Stimulated activated CD4-positive, alpha-beta T cell treated with anti-CD3 and anti-CD28 coated beads, TNF-alpha, amount 100 ng/mL, for 48 hours (primary cell): ENCODE measurements at places on chromosomes 3 and 15.

DNA sequence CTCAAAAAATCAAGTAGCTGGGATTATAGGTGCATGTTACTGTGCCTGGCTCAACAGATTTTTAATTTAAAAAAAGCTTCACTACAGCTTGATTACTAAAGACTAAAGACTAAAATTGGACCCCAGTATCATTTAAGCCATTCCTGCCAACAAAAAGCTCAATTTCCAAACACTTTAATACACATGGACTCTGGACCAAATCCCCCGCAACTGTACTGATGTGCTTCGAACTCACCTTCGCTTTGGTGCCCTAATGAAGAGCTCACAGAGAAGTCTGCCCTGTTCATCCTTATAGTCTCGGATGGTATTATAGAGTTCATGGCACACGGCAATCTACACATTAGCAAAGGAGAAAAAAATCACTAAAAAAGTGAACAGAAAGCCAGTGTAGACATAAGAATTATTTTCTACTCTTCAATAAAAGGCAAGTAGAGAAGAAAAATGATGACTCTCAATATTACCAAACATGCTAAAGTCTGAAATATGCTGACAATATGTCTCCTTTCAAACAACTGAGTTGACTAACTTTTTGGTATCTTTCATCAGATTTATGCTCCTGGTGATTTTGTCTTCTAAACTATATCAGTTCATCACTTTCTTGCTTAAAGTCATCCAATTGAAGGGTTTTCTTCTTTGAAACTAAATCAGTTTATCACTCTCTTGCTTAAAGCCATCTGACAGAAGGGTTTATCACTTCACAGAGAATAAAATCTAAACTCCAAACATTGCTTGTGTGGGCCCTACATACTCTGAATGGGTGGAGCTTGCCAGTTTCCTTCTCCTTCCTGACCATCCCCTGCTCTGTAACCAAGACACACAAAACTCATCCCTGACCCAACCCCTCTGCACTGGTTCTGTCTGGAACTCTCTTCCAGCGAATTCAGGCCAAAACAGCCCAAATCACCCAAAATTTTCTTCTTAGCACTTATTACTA, 7.2 kb downstream of the PBRM1 start:
- DNase-seq: no peak

- no peak for DNase-seq
Measured at GRCh38 chr15:65818927-65819562, 27.0 kb upstream of the DENND4A start.

DNA sequence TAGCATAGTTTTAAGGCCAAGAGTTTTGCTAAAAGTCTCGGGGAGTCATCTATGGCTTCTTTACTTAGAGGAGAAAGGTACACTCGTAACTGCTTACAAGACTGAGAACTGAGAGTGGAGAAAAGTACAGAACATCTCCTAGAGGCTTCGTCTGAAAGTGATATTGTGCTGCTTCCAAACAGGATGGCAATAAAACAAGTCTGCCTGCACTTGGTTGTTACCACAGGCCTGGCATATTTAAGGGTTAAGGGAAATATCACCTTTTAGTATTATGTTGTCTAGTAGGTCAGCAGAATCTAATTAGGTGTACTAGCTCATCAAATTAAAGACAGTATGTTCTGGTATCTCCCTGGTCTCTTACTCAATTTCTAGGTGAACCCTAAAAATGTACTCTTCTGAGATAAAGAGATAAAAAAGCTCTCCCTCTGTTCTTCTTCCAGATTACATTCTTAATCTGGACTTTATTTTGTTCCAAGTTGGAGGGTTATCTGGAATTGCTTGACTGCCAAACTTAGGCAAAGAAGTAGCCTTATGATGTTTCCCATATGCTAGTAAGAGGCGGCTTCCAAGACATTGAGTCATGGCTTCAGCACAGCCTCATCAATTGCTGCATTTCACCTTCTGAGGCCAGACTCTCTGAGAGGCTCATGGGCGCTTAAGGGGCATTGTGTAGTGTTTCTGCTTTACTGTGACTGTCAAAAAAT, 181.3 kb downstream of the LSAMP start:
- no peak for DNase-seq

DNA sequence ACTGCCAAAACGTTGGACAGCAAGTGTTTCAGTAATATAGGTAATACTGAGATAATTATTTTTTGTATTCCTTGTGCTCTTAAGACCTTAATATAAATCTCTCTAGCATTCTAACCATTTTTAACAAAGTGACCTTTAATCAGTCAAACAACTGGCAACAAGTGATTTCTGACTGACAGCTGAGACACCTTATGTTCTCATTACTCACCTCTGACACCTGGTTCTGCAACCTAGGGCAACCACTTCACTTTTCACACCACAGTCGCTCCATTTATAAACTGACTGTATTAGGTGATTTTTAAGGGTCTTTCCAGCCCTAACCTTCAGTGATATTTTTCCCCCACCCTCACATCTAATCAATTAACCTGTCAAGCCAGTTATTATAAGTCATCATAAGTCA, 60.4 kb upstream of the C15orf61 start:
- DNase-seq: no peak

DNA sequence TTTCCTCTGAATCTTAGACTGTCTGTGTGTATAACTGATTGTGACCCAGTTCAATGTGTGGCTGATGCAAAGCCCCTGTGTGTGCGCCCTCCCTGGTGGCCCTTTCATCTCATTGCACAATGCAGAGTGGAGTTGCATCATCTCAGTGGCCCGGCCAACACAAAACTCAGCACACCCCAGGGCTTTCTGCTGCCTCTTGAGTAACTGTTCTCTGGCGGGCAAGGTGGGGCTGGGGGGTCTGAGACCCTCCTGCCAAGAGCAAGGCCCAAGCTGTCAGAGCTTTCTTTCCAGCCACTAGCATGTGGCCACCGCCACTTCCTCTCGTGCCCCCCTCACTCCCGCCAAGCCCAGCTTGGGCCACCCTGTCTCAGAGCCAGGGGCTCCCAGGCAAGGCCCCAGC, 80.7 kb upstream of the ALDH1L1 start:
- DNase-seq: no peak

DNA sequence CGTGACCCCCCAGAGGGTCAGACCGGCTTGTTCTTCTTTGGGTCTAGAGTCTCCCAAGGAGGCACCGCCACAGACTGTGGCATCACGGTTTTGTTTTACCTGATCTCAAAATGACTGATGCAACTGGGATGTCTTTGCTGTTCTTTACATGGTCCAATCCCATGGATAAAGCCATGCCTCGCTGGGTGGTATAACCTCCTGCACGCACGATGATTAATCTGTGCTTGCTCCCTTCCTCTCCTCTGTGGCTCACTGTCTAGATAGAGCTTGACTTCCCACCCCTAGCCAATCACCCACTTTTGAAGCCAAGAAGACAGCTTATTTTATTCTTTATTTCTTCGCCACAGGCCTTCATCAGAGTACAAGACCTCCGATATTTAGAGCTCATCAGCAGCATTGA, 36.6 kb upstream of the RHO start:
- no peak for DNase-seq

DNA sequence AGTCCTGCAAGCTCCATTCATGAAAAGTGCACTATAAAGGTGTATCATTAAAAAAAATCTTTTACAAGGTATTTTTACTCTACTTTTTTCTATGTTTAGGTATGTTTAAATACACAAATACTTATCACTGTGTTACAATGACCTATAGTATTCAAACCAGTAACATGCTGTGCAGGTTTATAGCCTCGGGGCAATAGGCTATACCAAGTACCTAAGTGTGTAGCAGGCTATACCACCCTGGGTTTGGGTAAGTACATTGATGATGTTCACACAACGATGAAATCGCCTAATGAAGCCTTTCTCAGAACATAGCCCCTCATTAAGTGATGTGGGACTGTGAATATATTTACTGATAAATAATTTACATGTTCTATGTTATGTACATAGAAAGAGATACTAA, 104.6 kb downstream of the ATP1B3 start:
- no peak for DNase-seq

DNA sequence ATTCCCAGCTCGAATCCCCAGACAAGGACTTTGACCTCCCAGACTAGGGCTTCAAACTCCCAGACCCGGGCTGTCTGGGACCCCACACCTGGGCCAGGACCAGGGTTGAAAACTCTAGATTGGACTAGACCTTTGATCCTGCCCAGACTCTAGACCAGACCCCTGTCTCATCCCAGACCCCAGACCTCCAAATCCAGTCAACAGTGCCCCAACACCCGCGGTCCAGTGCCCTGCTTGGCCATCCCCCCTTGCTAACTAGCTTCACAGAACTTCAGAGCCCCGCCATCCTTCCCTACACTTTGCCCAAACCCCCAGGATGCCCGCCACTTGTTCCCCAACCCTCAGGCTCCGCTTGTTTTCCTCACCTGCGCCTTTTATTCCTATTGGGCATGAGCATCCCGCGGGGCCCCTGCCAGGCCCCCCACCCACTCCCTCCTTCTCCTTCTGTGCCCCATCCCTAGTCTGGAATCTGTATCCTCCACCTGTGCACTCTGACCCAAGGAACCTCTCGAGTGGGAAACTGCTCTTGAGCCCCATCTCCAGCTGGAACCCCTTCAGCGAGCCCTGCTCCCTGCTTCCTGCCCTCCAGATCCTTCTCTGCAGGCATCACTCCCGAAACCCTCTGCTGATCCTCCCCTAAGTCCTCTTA, 604 bp downstream of the GNAI2 start:
- no peak for DNase-seq

DNA sequence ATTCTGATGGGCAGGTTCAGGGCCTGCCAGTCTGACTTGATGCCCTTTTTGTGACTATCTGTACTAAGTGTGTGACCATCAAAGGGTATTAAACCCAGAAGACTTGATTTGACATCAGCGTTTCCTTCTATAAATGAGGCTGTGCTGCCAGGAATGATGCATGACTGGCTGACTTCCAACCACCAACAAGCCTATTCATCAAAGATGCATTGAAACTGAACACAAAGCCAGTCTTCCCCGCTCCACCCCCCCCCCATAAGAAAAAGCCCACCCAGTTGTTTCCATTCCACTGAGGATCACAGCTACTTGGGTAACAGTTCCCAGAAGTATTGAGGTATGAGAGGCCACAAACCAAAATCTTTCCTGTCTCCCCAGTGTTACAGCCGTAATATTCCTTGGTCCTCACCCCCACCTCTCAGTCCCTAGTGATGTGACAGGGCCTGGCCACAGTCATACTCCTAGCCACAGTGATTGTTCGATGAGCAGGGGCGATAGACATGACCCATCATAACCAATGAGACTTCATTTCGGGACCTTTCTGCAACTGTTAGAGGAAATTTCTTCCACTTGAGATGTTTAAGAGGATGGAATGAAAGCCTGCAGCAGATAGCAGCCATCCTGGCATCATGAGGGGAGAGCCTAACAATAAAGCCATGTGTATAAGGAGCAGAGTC, 22.6 kb downstream of the SH3BP5 start:
- DNase-seq: peak; percentile 48

GRCh38 chr15:53404930-53405493, 354.5 kb downstream of the WDR72 start:
- DNase-seq: no peak

DNA sequence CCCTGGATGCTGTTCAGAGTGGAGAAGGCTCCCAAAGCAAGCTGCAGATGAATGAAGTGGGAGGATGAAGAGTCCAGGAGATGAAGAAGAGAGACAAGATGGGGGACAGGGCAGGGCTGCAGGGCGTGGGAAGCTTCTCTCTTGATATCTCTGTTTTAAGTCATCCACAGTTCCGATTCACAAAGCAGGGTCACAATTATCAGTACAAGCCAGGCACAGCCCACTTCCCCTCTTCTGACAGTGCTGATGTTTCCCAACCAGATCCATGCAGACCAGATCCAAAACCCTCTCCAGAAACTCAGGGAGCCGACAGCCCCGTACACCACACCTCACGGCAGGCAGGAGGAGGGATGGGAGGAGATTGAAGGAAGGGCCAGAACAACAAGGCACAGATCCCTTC, 31.1 kb downstream of the NTRK3 start:
- no peak for DNase-seq

DNA sequence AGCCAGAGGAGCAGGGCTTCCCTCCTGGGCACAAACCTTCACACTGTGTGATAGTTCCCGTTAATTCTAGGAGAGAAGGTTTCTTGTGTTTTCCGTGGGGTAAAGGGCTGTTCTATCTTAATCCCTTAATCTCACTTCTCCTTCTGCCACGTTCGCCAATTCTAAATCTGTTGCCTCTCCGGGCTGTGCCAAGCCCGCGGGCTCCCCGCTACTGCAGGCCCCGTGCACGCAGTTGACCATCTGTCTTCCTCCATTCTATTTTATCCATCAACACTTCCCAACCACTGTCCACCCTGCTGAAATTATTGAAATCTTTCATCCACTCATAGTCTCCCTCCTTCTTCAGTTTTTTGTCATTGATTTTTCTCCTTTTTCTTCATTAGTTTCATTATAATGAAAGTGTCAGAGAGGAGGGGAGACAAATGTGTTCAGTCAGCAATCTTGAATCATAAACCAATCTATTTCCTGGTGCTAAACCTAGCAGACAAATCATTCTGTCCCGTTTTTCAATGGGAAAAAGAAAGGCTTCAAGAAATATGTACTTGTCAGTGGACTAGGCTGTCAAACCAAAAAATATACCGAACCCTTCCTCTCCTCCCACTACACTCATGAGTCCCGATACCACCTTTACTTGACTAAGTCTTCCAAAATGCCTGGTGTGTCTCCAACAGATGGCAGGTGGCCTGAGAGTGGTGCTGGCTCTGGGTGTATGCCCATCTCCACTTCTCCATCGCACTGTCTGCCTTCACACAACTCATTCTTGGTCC, 39.6 kb downstream of the SLCO2A1 start:
- DNase-seq: no peak

GRCh38 chr15:67184208-67184925, 70.1 kb downstream of the AAGAB start:
- DNase-seq: no peak

- DNase-seq: no peak
Measured at GRCh38 chr15:73845907-73846306, 27.5 kb upstream of the TBC1D21 start.

- DNase-seq: no peak
Measured at GRCh38 chr15:42494998-42495360, 455 bp upstream of the SNAP23 start.

- DNase-seq: peak; percentile 20
Measured at GRCh38 chr15:59492389-59493377, 54.7 kb downstream of the FAM81A start.
